ENCODE measurements at places on chromosomes 6 and 20.

DNA sequence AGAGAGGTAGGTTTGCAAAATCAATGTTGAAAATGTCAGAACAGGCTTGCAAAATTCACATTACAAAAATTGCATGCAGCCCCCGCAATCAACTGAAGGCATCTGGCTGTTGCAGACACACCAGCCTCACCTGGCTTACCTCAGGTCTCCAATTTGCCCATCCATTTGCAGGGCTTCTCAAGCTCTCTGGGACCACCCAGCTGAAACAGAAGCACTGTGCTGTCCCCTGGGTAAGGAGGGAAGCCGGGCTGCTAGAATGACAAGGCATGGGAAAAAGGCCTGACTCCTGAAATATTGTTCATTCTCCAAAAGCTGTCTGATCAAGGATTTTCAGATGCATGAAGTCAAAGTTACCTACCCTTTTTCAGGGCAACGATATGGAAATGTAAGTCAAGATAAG lies 52.6 kb upstream of the CD93 start:
- no peak for DNase-seq

GRCh38 chr20:10004900-10005299 lies 29.9 kb upstream of the ANKEF1 start:
- DNase-seq, result no peak

- no peak for DNase-seq
Measured at GRCh38 chr20:19137641-19138040, 74.8 kb upstream of the SLC24A3 start.

DNA sequence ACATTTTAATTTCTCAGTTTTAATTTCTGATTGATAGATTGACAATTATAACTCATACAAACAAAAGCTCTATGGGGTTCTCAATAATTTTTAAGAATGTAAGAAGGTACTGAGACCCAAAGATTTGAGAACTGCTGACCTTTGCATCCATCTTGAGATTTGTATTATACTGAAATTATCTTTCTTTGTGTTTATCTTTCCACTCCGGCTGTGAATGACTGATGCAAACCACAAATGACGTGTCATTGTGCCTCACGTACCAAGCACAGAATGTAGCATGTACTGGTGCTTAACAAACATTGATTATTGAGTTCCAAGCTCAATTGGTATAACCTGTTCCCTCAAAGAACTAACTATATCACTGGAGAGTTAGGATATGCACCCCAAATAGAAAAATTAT lies 152.1 kb upstream of the SMLR1 start:
- DNase-seq, result no peak

DNA sequence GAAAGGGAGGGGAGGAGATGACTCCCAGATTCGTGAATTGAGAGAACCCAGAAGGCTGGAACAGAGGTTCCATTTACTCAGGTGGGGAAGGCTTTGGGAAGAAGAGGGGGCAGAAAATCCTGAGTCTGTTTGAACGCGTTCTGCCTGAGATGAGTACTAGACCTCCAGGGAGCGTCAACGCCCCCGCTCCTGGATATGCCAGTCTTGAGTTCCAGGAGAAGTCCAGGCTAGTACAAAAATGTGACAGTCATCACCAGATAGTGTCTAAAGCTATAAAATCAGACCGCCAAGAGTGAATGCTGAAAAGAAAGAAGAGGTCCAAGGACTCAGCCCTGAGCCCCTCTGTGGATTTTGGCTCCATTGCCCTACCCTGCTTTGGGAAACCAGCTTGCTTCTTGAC lies 8.6 kb downstream of the AHCY start:
- DNase-seq, result no peak

DNA sequence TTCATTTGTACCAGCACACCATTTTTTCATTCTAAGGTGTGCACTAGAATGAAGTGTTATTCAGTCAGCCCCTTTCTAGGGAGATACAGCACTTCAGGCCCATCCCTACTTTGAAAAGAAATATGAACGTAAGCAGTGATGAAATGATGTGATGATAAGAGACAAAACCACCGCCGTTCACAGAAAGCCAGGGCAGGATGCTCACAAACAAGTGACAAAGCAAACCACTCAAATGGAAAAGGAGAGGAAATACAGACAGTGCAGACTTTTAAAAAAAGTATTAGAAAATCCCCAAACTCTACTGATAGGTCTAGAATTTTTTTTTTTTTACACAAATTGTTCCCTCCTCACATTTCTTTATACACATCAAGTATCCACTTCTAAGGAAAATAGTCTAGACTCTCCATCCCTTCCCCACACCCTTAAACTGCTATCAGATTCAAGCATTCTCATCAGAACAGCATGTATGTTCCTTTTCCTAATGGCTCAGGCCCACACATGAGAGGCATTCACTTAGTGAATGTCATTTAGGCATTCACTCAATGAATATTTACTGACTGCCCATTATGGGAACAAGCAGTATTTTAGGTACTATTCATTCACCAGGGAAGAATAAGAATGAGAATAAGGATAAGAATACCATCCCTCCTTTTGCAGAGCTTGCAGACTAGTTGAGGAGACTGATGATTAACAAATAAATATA lies 243.5 kb downstream of the GMPR start:
- DNase-seq, result peak; percentile 51

DNA sequence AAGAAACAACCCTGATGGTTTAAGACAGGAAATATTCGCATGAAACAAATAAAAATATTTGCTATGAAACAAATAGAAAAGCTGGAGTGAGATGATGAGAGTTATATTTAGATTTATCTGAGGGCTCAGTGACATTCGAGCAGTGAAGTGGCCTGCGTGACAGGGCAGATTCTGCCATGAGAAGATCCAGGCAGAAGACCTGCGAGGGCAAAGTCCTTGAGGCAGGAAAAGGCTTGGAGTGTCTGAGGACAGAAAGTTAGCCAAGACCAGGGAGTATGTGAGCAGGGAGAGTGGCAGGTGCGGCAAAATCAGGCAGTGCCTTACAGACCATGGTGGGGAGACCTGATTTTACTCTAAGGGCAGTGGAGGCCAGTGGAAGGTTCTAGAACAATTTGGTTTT lies 66.9 kb upstream of the RIN2 start:
- no peak for DNase-seq

DNA sequence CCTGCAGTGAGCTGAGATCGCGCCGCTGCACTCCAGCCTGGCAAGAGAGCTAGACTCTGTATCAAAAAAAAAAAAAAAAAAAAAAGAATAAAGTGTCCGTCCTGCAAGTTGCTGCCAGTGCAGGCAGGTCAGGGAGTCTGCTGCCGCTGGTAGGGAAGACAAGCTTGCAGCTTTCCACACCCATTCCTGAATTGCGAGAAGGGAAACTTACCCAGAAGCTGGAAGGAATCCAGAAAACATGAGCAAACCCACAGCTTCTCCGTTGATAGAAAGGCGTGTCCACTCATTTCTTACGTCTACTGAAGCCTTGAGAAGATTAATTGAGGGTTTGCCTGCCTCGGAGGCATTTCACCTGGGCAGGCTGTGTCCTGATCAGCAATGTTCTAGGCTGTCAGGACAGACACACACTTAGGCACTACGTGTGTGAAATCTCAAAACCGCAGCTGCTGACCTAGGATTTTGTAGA lies 61.6 kb upstream of the DSP start:
- no peak for DNase-seq

GRCh38 chr20:47700327-47700726 lies 85.0 kb downstream of the SULF2 start:
- DNase-seq, result no peak

DNA sequence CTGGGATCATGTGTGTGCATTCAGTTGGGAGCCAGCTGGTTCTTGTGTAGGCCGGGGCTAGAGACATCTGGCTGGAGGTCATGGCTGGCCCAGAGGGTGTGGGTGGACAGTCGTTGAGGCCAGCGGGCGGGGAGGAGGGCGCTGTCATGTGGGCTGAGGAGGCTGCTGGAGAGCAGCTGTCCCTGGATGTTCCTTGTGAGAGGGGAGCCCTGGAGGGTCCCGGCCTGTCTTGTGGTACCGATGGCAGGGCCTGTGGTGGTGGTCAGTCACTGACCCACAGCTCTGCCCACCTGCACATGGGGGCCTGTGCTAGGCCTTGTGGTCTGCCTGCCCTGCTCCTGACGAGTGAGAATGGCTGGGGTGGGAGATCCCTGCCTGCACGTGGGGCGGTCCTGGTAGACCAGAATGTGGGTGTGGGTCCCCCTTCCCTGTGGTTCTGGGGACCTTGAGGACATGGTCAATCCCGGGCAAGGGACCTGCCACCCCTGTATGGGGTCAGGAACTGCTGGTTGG lies 1.9 kb upstream of the C20orf204 start:
- no peak for DNase-seq

DNA sequence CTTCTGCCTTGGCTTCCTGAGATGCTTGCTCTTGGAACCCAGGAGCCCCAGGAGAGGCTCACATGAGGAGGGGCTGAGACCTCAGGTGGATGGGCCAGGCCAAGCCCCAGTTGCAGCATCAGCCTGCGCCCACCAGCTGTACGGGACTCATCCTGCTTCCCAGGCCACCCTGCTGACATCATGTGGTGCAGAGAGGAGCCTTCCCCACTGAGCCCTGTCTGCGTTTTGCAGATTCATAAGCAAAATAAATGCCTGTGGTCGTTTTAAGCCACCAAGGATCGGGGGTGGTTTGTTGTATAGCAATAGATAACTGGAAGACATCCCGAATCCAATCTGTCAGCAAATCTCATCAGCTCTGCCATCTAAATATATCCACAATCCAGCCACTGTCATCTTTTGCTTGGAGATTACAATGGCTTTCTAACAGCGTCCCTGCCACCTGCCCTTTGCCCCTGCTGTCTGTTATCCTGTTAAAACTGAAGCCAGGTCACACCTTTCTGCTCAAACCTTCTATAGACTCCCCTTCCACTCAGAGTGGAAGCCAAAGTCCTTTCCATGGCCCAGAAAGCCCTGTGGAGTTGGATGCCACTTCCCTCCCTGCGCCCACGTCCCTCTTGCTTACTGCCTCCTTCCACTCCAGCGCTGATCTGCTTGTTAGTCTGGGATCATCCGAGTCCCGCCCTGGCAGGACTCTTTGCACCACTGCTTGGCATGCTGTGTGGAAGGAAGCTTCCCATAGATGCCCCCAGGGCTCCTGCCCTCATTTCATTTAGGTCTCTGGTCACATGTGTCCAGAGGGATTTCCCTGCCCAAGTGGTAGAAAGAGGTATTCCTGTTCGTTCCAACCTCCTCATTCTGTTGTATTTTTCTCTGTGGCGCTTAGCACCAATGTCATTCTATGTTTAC lies 24.0 kb upstream of the MLN start:
- no peak for DNase-seq

DNA sequence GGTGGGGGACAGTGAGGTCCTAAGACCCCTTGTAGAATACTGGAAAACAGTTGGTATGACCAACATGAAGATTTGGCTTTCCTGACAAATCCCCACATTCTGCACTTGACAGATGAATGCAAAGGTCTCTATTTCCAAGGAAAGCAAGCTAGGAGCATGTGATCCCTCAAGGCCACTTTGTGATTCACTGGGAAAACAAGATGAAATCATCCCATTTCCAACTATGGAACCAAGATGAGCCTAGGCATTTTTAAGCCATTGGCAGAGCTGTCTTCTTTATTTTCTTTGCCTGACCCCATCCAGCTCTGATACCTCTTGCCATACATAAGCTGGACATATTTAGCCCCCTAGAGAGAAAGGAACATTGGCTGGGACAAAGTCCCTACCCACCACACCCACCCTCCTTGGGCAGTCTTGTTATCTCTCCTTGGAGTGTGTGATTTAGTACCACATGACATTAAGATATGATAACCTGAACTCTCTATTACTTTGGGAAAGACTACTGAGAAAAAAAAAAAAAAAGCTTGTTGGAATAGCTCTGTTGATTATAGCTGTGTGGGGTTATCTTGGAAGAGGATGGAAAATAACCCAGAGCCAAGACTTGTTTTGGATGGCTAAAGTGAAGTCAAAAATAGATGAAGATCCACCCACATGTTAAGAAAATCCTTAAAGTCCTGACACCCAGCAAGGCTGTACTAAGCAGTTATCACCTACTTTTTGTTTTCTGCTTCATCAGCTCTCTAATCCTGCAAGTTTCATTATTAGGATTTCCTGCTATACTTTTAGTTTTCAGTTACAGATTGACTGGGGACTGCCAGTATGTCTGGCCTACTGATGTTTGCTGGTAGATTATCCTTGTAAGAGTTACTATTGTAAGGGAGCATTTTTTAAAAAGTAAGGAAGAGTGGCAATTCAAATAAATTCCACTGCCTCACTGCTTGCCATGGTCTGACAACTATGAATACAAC lies 90.1 kb upstream of the PREP start:
- no peak for DNase-seq

DNA sequence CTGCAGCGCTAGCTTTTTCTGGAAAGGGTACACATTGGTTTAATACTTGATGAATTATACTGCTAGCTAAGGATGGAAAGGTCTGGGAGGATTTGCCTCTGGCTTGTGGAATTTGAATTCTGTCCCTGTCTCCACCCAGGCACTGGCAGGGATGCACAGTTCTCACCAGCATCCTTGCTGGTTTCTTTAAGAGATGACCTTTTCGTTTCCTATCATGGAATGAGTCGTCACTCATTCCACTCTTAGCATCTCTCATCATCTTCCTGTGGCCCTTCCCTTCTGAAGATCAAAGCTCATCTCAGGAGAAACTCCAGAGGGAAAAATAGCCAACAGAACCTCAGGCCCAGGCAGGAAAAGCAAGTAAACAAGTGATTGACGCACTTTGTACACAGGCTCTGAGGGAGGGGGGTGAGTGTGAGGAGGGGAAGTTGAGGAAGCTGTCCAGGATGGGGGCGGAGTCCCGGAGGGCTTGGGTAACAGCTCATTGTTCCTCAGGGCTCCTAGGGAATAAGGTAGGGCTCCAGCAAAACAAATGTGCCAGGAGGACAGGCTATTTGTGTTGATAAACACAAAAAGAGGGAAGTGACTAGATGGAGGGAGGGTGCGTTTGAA lies 25.7 kb upstream of the SAYSD1 start:
- no peak for DNase-seq
